ENCODE measurements at places on chromosomes 7 and 10.

- no peak for DNase-seq
These were observed 59.8 kb upstream of the WDR11 start for GRCh38 chr10:120791316-120791715.

DNA sequence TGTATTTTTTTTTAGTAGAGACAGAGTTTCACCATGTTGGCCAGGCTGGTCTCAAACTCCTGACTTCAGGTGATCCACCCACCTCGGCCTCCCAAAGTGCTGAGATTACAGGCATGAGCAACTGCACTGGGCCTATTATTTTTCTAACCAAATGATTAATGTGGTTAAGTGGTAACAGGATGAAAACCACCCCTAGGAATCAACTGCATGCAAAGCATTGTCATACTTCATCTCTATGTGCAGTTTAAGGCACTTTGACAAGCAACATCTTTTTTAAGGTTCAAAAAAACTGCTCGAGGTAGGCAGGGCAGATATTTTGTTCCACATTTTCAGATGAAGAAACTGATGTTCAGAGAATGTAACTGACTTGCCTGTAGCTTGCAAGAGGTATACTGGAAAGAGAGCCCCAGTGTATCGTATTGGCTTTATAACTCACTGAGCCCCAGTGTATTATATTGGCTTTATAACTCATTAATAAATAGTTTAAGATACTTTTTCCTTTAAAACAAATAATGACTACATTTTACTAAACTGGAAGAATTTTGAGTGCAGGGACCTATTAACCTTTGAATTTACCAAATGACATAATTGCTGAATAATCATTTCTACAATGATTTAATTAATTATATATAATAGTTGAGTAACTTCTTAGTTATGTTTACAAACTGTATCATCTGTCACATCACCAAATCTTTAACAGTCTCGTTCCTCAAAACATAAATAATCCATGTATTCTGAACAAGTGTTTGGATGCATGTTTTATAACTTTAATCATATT, 38.1 kb downstream of the RTKN2 start:
- no peak for DNase-seq

DNA sequence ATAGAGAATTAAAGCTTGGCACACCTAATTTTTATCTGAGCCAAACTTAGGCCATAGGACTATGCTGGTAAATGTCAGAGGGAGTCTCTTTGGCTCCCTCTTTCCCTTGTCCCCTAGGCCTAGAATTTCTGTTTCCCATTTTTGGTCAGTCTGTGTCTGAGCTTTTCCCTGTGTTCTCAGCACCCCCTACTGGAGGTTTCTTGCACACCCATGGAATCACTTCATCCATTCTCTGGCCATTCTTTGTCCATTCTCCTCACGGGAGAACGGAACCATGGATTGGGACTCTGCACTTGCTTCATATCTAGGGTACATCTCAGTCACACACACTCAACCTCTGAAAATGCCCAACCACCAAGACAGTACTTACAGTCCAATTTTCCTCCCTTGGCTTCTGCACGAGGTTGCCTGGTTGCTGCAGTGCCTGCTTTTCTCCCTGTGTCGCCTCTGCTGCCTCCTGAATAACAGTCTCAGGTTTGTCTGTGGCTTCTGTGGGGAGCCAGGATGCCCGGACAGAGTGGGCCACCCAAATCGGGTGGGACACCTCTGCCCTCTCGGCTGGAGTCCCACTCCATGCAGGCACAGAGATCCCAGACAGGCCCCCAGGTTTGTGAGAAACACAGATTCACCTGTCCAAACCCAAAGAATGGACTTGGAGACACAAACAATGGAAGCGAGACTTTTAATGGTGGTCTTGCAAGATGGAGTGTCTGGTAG, 35.1 kb upstream of the DNAH11 start:
- DNase-seq = no peak

DNA sequence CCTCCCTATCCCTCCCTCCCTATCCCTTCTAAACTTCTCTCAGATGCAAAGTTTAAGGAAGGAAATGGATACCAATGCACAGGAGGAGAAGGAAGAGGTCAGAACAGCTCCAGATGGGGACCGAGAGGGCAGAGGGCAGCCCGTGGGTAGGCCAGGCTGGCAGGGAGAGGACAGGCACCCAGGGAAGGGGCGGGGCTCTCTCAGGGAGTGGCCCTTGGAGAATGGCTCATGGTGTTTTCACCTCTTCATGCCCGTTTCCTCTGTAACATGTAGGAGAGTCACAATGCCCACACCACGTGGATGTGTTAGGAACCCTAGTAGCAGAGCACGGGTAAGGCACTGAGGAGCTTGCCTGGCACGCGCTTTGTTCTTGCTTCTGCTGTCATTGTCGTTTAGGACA, 264.5 kb downstream of the CELF2 start:
- no peak for DNase-seq

- no peak for DNase-seq
These were observed 29.3 kb upstream of the CCL24 start for GRCh38 chr7:75842836-75843446.

DNA sequence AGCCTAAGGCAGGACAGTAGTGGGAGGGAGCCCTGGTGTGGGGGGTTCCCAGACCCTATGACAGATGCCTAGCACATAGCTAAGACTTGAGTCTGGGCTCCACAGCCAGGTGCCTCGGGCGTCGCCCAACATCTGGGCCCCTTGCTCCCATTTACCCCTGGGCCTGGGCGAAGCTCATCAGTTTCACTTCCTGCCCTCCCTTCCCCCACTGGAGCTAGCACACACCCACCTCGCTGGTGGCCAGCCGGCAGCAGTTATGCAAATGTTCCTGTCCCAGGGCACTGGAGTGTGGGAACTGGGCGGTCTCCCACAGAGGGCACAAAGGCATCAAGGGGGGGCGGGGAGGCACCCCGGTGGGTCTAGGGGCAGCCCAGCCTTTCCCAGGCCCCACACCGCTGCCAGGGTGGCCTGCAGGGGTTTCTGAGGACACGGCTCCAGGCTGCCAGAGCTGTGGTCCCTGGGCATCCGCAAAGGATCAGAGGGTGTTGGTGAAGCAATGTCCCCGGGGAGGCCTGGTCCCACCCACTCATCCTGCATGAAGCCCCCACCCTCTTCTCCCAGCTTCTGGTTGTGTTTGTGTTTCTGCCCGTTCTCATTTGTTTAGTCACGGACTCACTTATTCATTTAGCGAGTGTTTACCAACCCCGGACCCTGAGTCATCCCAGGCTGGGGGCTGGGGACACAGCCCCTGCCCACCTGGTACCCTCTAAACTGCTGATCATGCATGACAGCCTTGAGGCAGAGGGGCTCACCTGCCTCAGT, 20.4 kb downstream of the SH2B2 start:
- DNase-seq = no peak

DNA sequence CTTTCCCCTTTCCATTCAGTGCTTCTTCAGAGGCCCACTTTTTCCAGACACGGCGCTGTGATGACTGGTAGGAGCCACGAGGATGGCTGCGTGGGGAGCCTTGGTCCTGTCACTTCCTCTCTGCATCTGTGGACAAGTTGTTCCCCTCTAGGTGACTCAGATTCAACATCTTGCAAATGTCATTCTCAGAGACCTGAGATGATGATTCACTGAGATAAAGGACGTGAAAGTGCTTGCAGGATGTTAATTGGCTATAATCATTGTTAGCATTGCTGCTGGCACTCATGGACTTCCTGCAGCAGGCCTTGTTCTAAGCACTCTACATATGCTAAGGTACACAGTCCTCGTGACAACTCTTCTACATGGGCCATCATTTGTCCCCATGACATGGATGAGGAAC, 489.8 kb upstream of the ZMIZ1 start:
- no peak for DNase-seq

DNA sequence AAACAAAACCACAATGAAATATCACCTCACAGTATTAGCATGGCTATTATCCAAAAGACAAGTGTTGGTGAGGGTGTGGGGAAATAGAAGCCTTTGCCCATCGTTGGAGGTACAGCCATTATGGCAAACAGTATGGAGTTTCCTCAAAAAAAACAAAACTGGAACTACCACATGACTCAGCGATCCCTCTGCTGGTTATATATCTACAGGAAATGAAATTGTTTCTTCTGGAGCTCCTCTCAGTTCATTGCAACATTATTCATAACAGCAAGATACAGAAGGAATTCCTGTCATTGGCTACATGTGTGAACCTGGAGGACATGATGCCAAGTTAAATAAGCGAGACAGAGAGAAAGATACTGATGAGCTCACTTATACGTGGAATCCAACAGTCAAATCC, 2.4 kb upstream of the UBE3C start:
- DNase-seq = no peak

DNA sequence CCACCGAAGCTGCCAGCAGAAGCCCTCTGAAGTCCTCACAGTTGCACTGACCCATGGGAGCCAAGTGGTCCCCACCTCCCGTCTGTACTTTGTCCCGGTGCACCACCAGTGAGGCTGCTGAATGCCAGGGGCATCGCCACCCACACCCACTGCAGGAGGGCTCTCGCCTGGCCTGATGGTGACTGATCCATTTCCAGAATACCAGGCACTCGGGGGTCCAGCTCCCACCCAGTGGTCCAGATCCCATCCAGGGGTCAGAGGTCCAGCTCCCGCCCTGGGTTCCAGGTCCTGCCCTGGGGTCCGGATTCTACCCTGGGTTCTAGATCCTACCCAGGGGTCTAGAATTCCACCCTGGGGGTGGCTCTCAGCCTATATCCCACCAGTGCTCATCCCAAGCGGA, 9.1 kb upstream of the JAKMIP3 start:
- no peak for DNase-seq

- no peak for DNase-seq
These were observed 3.3 kb downstream of the RADIL start for GRCh38 chr7:4880218-4880617.

DNA sequence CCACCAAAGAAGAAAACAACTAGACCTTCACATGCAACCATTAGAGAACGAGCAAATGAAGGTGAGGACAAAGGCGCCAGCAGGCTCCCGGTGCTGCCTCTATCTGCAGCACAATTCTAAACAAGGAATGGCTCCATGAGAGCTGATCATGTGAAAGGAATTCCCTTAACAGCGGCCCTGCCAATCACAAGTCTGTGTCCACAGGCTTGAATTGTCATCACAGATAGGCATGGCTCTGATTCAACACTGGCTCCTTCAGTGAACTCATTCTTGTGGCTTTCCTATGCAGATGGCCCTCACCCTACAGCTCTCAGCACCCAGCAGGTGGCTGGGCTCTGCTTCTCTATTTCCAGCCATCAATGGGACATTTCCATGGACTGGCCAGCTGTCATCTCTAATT, 36.2 kb downstream of the LAMB1 start:
- DNase-seq = peak; percentile 85

DNA sequence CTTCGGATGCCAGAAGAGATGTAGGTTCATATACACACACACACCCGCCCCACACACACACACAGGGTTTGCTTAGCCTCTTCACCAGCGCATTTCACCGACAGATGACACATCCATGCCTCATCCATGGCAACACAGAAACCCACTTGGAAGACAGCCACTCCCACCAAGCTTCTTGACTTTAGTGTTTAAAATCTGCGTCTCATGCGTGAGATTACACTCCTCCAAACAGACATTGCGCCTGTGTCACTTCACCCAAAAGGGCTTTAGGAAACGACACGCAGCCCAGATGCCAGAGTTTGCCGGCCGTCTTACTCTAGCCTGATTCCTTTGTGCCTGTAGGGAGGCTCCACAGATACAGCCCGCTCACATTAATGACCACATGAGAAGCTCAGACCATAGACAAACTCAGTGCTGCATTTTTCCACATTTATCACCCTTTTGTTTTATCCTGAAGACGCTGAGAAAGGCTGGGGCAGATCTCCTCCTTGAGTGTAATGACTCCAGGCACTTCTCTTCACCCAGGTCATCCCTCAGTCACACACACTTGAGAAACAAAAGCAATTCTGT, 73.8 kb downstream of the DIP2C start:
- no peak for DNase-seq

- no peak for DNase-seq
These were observed 29.0 kb downstream of the TRIM8 start for GRCh38 chr10:102673236-102673818.

DNA sequence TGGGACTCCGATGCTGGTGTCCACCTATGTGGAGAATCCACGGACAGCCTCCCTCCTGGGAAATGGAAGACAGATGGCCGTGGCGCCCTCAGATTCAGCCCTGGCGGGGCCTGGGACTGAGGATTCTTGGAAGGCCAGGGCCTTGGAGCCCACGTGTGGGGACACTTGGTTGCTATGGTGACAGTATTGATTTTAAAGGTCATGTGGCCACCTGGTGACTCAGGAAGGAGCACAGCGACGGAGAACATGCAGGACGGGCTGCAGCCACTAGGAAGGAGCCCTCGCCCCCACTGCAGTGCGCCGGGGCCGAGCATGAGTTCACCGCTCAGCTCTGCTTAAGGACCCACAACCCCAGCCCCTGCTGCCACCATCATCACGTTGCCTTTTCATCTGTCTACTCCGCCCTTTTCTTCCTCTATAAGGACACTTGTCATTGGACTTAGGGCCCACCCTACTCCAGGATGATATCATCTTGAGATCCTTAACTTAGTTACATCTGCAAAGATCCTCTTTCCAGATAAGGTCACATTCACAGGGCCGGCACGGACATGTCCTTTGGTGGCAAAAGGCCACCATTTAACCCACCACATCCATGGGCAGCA, 3.7 kb upstream of the STK32C start:
- no peak for DNase-seq

DNA sequence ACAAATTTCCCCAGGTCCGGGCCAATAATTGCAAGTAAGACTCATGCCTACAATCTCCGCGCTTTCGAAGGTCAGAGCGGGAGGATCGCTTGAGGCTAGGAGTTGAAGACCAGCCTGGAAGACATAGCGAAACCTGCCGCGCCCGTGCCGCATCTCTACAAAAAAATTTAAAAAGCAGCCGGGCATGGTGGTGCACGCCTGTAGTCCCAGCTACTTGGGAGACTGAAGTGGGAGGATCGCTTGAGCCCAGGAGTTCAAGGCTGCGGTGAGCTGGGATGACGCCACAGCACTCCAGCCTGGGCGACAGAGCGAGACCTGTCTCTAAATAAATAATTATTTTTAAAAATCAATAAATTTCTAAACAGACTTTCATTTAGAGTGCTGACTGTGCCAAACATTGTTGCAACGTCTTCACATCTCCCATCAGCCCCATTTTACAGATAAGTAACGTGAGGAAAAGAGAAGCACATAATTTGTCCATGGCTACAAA, 494 bp upstream of the CFAP43 start:
- no peak for DNase-seq

- no peak for DNase-seq
These were observed 119.4 kb downstream of the EVX1 start for GRCh38 chr7:27362026-27362425.

- no peak for DNase-seq
These were observed 26.5 kb upstream of the GOT1 start for GRCh38 chr10:99456931-99457288.

DNA sequence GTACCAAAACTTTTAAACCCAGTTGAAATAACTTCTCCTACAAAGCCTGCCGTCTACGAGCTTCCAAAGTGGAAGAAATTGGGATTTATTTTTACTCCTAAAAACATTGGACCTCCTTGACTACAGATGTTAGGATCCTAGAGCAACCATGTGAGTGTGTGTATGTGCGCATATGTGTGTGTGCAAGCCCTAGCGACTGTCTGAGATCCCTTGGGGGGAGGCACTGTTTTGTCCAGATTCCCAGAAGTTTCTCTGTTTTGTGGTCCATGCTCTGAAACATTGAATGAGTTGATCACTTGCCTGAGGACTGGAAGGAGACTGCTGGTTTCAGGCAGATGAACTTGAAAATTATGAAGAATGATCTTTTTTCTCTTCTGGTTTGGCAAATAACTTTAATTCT, 312.3 kb upstream of the ZNF32 start:
- no peak for DNase-seq
